ENCODE measurements at places on chromosomes 11 and 22.

- DNase-seq: no peak
Measured at GRCh38 chr22:22940961-22941605, 53.5 kb downstream of the IGLL5 start.

- peak; percentile 35 for DNase-seq
Measured at GRCh38 chr22:46267431-46268279, at the start of gene TTC38. TTC38 (plus strand) TSS chr22:46268008; CDS start chr22:46268040, 32 bp downstream.

GRCh38 chr11:60347084-60347797, 20.2 kb downstream of the MS4A6E start:
- DNase-seq: no peak

DNA sequence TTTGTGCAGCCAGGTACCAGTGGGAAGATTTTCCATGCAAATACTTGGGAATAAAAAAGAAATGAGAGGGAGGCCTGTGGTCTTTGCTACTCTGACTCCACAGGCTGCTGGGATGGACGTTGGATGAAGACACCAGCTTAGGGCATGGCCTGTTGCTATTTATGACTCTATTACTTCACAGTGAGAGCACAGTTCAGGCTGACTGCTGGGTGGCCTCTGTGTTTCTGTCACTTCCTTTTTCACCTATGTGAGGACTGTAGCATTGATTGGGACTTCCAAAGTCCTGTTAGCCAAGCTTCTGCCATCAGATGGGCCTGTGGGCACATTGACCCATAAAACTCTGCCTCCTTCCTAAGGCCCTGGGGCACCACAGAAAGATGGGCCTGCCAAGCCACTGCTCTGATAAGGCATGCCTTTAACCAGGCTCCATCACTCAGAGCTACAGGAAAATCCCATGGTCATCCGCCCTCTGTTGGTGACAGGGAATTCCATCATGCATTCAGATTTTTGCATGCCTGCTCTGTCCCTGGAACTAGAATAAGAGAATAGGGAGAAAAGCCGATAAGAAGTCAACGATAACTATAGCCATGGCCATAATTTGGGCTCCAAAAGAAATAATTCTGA, 64.6 kb downstream of the KCNJ1 start:
- no peak for DNase-seq

DNA sequence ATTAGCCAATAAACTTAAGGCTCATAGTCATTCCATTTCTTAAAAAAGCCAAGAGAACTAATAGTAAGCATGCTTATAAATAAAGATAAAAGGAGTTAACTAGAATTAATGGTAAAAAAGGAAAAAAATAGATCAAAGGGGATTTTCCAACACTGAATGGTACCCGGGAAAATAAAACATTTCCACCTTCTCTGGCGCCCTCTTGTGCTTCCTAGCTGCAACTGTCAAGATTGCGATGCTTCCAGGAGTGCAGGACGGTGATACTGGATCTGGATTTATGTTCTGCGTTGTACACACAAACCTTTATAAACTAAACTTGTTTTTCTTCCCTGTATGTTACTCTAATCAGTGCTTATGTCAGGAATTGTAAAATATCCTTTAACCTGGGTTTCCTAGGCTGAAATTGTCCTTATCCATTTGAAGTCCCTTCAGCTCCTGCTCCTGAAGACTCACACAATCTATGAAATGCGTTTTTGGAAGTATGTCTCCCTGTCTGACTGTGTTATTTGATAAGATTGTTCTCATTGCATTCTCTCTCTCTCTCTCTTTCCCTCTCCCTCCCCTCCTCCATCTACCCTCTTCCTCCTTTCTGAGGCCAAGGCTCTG, 9.6 kb upstream of the HTATIP2 start:
- DNase-seq: no peak

- no peak for DNase-seq
Measured at GRCh38 chr11:110862407-110862806, 150.2 kb upstream of the ARHGAP20 start.

DNA sequence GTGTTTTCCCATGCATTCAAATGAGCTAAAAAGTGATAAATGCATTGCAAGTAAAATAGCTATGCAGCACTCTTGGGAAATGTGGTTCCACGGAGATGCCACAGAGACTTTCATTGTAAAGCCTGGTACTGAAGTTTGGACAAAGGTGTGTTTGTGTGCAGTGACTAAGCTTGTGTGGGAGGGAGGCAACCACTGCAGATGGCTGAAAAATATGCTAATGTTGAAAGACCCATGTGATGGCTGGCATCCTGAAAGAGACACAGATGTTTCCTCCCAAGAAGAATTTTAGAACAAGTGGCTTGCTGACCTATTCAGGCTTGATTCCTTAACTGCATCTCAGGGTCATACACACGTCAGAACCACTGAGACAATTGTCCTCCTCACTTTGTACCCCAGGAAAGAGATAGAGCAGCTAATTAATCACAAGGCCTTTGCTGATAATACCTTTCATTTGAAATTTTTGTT, 73.8 kb downstream of the FAM76B start:
- no peak for DNase-seq

GRCh38 chr11:88375927-88376470, 38.5 kb upstream of the CTSC start:
- DNase-seq: no peak

DNA sequence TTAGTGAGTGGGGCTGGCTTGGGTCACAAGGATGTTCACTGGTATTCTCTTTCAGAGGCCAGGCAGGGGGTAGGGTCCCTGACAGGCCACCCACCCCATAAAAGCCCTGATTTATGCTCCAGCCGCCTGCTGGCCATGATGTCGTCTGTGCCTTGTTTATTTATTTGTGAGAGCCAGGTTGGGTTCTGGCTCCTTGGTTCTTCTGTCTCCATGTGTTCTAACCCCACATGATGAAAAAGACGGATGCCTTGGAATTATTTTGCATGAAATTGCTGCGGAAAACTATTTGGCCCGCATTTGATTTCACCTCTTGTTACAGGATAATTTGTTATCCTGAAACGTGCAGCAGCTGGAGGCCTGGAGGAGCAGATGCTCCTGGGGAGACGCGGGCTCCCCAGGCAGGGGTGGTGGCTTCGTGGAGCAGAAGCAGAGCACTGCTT, 46.3 kb upstream of the WNT11 start:
- DNase-seq: no peak

DNA sequence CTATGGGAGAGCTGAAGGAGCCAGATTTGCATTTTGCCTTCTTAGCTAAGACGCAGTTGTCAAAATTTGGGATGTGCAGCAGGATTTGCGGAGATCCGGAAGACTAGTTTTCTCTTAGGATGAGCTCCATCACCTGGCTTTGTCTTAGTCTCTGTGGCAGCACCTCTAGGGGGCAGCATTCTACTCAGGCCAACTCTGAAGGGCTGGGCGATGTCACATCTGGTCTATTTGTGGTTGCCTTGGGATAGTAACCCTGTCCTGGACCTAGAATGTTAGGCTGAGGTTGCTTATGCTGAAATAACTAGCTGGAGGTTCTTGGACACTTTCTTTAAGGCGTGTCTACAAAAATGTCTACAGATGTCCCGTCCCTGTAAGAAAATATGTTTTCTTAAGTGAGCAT, 116.2 kb downstream of the FAT3 start:
- DNase-seq: no peak

Measured in HS-5 (cell line).